DND-41 (cell line): ENCODE measurements at places on chromosomes 16 and 17.

DNA sequence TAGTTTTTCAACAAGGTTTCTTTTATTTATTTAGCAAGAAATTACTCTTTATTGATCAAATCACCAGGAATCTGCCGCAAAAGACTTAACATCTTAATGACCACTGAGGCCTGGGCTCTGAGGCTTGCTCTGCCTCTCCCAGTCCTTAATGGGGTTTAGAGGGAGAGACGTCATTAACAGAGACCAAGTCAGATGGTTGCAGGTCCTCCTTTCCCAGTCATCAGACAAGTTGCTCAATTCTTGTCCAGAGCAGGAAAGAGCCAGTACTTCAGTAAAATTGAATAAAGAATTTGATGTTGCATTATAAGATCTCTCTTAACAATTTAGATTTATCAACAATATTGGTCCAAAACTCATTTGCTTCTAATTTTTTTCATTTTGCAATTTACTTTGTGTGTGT lies 2.0 kb downstream of the SEPHS2 start:
- no peak for DNase-seq

DNA sequence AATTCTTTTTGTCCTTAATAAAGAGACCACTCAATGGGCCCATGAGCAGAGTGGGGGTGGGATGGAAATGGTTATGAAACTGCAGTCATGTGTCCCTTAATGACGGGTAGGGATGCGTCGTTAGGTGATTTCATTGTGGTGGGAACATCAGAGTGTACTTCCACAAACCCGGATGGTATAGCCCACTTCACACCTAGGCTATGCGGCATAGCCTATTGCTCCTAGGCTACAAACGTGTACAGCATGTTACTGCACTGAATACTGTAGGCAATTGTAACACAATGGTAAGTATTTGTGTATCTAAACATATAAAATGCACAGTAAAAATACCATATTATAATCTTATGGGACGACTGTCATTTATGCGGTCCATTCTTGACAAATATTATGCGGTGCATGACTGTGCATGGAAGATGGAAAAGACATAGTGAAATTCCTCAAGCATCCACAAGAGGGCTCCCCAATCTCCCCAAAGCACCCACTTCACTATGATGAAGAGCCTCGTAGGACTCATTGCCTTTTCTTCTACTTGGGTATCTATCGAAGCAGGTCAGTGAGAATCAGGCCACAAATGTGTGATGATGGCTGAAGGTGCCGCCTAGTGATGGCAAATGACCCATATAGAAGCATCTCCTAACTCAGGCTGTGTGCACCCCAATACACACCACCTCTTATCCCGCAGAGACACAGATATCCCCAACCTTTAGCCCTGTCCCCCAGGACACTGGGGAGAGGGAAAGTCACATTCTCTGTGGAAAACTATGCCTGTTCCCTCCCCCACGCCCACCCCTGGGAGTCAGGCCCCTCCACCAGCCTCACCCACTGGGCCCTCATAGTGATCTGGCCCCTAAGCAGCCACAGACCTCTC lies 43.5 kb downstream of the TBX21 start:
- DNase-seq = peak; percentile 39

- DNase-seq = no peak
These were observed 8.0 kb upstream of the WWOX start for GRCh38 chr16:78091419-78091818.

- no peak for DNase-seq
These were observed 9.5 kb downstream of the STX4 start for GRCh38 chr16:31042866-31043265.

- no peak for DNase-seq
These were observed 290.4 kb upstream of the DYNLRB2 start for GRCh38 chr16:80250381-80250780.

- DNase-seq = no peak
These were observed 24.6 kb upstream of the TEKT3 start for GRCh38 chr17:15366026-15366425.

DNA sequence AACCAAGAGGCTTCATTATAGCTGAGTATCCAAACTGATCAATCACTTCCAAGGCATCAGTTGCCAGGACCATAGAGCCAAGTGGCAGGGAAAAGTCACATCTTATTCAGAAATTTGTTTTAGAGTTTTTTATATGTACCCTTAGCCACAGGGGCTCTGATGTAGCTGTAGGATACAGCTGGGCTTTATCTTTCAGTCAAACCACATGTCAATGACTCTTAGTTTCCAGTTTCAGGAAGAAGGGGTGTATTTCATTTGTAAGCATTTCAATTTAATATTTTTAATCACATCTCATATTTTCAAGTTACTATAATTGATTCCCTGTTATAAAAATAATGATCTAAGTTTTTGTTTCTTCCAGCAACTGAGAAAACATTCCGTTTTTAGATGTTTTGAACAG lies 2.9 kb upstream of the FLCN start:
- no peak for DNase-seq

DNA sequence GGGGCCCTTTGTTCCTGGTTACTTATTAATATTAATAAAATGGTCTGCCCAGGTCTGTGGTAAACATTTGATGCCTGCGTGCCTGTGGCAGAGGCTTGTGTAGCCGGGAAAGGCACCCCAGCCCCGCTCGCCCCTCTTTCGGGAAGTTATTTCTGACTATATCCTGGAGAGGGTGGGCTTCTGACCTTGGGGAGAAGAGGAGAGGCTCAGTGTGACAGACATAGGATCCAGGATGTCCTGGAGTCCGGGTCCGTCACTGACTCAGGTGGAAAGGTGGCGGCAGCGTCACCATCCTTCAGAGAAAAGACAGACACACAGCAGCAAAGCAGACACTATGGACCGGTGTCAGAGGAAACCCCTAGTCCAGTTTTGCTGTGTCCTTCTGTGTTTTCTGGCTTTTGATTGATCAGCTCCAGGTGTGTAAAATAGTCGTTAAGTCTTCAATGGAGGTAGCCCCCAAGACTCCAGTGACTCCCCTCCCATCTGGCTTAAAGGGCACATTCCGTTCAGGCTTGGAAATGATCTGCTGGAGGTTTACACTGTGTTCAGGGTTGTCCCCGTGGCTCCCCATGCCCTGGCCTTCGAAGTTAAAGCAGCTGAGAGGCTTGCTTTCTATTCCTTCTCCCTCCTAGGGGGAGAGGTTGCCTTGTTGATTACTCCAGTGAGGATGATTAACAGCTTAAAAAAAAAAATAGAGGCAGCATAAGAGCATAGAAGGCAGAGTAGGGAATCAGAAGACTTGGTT lies 81.6 kb downstream of the CCDC182 start:
- DNase-seq = no peak

- no peak for DNase-seq
These were observed 217.1 kb downstream of the SLC39A11 start for GRCh38 chr17:72875361-72875760.

DNA sequence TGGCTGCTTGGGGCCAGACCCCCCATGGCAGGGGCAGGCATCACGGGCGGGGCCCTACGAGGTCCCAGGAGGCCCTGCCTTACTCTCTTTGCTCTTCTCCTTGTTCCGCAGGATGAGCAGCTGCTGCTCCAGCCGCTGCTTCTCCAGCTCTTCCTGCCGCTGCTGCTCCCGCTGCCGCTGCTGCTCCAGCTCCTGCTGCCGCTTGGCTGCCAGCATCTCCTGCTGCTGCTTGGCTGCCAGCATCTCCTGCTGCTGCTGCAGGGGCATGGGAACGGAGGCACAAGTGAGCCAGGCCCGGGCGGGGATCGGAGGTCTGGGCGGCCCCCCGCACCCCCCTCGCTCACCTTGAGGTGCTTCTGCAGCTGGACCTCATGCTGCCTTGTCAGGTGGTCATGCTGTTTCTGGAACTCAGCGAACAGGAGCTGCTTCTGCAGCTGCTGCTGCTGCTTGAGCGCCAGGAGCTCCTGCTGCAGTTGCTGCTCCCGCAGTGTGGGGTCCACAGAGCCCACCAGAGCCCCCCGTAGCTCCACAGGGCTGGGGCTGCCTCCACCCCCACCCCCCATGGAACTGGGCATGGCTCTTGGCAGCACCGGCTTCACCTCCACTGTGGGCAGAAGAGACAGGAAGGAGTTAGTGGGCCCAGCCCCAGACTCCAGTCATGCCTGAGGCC lies 22.8 kb downstream of the G6PC3 start:
- DNase-seq = no peak

- DNase-seq = no peak
These were observed 17.5 kb downstream of the EMC8 start for GRCh38 chr16:85781695-85782370.

DNA sequence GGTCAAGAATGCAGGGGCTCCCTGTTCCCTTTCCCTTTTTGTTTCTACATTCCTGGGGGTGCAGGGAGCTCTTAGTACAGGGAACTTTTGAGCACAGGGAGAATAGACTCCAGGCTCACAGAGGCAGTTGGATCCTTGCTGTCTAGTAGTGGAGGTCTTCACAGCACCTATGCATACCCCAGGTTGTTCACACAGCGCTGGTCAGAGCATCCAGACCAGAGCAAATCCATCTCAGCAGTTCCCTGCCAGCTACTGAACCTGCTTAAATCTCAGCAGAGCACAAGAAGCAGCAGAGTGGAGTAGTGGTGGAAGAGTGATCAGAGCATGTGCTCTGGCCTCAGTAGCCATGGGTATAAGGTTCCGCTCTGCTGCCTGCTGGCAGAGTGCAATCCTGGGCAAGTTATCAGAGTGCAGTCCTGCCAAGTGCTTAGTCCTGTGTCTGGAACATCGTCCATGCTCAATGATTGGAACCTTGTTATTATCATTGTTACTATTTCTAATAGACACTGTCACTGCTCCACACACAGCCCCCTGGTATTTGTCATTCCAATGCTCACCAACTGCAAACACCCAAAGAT lies 220.4 kb downstream of the CBLN1 start:
- DNase-seq = no peak

- DNase-seq = no peak
These were observed 22.3 kb downstream of the GJC1 start for GRCh38 chr17:44807817-44808155.

DNA sequence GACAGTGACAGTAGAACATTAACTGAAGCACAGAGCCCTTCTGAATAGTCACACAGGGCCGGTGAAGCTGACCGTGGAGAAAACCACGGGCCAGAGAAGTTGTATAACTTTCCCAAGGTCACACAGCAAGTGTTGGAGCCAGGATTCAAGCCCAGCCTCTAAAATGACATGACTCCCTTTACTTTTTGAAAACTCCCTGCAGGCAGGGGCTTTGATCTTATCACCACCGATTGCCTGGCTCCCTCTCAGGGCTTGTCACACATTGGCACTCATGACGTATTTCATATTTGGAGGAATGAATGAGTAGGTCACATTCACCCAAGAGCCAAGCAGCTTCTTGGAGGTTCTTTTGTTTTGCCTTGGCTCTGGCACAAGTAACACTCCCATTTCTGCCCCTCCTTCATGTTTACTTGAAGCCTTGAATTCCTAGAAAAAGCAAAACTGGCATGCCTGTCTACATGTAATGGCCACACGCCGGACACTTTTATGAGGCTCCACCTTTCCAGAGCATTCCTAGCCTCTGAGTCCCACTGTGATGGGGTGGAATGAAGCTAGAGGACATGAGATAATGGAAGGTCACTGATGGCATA lies 13.3 kb upstream of the RBBP6 start:
- DNase-seq = no peak

- no peak for DNase-seq
These were observed 136.6 kb upstream of the WSB1 start for GRCh38 chr17:27157297-27157696.

- no peak for DNase-seq
These were observed 37.1 kb downstream of the LDHD start for GRCh38 chr16:75079346-75079926.

DNA sequence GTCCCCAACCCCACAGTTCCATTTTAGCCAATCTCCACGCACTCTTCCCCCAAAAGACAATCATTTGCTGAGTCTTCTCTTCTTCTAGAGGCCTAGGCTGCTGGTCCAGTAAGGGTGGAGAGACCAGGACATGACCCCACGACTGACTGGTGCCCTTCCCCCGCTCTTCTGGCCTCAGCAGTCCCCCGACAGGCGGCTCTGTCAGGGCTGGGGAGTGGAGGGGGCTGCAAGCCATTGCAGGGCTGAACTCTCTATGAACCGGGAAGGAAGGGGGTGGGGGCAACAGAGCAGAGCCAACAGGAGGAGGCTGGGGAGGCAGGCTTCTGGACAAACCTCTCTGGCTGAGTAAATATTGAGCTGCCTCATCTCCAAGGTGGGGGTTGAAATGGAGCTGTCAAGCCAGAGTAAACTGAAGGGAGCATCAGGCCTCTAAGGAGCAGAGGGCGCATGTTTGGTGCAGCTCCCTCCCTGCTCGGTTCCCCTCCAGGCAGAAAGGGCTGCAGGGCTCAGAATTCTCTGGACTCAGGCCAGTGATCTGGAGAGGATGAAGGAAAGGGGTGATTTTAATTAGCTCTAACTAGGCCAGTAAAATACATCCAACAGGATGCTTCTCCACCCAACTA lies 8.7 kb downstream of the HOXB1 start:
- DNase-seq = no peak

DNA sequence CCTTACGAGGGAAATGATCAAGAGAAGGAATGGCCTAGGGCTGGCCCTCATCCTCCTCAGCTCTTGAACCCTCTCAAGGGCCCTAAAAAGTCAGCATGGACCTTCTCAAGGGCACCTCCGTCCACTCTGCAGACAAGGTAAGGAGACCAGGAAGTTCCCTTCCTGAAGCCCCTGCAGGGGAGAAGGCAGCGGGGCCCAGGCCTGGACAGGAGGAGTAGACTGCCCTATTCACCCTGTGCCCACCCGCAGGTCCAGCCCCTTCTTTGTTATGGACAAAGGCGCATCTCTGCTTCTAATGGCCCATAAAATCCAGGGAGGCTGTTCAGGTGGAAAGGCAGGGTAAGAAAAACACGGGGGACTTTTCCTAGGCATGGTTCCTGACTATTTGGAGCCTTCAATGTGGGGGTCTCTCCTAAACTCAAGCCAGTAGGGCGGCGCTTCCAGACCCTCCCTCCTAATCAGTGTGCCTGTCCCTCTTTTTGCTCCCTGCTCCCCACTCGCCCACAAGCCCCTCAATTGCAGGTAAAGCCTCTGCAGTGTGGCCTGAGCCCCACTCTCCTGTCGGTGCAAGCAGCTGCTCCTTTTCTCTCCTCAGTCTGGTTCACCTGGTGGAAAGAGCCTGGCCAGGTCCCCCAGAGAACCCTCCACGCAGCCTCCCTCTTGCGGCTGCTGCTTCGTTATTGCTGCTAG lies 28.2 kb downstream of the AXIN2 start:
- no peak for DNase-seq

GRCh38 chr17:77033892-77034404 lies 106.8 kb upstream of the SEC14L1 start:
- no peak for DNase-seq
